ENCODE measurements at places on chromosomes 2 and 18.
A peak's percentile ranks its signal among the peaks of the same experiment; 100 is the strongest.

- peak; percentile 83 for DNase-seq
Observed at GRCh38 chr2:47026748-47027534, 111.3 kb upstream of the MCFD2 start.

DNA sequence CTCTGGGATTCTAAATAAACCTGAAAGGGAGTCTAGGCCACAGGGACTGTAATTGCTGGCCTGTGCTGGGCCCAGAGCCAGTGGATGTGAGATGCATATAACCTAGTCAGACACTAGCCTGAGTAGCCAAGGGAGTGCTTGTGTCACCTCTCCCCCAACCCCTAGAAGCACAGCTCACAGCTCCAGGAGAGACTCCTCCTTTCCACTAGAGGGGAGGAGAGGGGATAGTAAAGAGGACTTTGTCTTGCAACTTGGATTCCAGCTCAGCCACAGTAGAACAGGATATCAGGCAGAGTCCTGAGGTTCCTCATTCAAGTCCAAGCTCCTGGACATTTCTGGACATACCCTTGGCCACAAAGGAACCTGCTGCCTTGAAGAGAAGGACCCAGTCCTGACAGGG is 18.4 kb upstream of the EVA1A start:
- DNase-seq, result no peak

DNA sequence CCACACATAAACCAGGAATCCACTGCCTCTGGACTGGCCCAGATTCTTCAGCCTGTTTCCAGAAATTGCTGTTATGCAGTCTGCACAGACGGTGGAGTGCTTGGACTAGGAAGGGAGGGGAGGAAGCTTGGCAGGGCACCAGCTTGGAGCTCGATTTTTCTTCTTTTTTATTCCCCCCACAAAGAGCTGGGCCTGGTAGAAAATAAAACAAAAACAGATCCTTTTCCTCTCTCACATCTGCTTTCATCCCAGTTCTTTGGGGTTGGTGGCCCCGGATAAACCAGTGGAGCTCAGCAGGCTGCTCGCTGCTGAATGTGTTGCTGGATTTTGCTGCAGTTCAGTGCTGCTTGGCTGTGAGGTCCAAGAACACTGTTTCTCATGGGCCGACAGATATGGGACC is 16.0 kb downstream of the LRRTM1 start:
- DNase-seq, result no peak

DNA sequence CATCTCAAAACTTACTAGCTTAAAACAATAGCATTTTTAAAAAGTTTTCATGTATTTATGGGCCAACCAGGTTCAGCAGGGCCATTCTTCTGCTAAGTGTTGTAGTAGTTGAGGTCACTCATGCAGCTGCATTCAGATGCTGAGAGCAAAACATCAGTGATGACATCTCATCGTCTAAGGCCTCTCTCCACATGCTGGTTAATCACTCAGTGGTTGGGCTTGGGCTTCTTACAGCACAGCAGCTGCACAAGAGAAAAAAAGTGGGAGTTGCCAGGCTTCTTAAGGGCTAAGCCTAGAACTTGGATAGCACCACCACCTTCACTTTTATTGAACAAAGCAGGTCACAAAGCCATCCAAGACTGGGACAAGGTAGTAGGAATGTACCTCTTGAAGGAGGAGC is 190.3 kb downstream of the IRS1 start:
- peak; percentile 38 for DNase-seq

DNA sequence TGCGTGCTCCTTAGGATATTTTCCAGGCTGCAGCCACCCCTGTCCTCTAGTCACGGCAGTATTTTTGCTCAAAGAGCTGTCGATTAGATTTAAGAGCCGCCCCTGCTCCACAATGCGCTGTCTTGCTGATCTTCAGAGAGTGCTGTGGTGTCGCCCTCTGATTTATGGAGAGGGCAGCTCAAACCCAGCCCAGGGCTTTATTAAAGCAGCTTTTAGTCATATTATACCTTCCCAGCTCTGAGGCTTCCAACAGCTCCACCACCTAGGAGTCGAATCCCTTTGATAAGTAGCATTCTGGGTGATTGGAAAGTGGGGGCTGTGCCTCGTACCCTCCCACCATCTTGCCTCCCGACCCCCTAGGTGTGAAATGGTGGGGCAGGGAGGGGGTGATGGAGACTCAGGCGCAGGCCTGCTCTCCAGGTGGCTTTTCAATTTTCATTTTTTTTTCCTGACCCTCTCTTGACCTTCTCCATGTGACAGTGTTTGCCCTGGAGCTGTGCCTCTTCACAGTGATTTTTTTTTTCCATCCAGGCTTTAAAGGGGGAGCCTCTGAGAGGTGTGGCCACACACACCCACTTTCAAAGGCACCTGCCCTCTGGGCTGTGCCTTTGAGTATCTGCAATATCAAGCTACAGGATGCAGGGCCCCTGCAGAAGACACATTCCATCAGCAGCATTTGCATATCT is 53.1 kb upstream of the NRP2 start:
- DNase-seq, result no peak

Measured in epithelial cell of esophagus (primary cell).